ENCODE measurements at places on chromosomes 12 and 14. TPM values are rescaled to one million over a fixed set of nuclear protein-coding genes. Genes with fewer than 3 reads are reported as not detected.

GRCh38 chr12:127078577-127079350, 1188.2 kb upstream of the TMEM132C start:
- DNase-seq: no peak

Gene VRTN
- not detected for total RNA-seq

DNA sequence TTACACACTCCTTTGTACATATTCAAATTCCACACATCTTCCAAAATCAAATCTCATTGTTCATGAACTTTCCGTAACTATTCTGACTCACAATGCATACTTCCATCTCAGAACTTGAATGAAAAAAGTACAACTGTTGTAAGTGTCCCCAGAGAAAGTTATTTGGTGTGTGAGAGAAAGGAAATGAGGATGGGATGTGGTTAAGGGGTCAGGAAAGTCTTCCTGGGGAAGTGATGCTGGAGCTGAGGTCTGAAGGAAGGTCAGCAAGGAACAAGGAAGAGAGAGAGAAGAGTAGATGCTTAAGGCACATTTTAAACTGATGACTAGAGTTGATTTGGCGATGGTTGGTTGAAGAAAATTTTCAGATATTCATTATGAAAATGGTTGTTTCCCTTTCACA, 340.0 kb upstream of the STXBP6 start:
- no peak for DNase-seq

GRCh38 chr12:130709971-130710732, 5.9 kb downstream of the RIMBP2 start:
- DNase-seq: no peak

Gene GPR68
- total RNA-seq: 1.6 TPM

DNA sequence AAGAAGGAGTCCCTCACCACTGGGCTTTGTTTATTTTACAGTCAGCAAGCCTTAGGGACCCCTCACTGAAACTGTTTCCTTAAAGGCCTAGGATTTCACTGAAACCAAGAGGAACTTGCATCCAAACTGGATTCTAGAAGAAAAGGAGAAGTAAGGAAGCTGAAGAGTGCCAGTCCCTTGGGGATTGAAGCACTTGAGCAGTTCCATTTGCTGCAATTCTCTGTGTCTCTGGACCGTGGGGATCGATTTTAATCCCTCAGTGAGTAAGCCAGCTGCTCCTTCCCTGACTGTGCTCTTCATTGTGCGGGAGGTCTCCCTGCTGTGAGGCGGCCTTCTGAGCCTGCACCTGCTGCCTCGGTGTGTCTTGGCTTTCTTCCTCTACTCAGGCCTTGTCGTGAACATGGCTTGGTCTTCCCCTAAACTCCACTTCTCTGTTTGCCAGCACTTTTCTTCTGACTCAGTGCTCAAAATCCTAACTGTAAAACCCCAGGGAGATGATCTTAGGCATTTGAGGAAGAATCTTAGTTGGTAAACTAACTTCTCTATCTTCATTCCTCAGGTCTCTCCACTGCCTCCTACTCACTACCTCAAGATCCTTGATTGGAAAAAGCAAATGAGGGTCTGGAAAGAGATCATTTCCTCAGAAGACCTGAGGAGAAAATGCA, 132.6 kb downstream of the SLC38A6 start:
- no peak for DNase-seq

GRCh38 chr14:49959822-49960408, 67.0 kb downstream of the ARF6 start:
- no peak for DNase-seq

DNA sequence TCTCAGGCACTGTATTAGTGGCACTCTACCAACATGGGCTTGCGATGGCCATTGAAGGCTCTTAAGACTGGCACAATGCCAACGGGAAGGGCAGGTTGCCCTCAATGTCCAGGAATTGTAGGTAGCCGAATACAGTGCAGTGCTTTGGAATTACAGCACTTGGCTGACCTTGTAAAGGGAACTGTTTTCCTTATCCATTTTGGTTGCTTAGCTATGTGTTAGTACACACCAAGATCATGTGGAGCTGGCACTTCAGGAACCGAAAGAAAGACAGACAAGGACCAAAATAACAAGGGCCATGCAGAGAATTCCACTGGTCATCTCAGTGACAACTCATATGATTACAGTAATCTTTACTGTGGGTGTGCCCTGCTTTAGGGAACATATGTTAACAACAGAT, 72.7 kb downstream of the DYRK2 start:
- DNase-seq: no peak

DNA sequence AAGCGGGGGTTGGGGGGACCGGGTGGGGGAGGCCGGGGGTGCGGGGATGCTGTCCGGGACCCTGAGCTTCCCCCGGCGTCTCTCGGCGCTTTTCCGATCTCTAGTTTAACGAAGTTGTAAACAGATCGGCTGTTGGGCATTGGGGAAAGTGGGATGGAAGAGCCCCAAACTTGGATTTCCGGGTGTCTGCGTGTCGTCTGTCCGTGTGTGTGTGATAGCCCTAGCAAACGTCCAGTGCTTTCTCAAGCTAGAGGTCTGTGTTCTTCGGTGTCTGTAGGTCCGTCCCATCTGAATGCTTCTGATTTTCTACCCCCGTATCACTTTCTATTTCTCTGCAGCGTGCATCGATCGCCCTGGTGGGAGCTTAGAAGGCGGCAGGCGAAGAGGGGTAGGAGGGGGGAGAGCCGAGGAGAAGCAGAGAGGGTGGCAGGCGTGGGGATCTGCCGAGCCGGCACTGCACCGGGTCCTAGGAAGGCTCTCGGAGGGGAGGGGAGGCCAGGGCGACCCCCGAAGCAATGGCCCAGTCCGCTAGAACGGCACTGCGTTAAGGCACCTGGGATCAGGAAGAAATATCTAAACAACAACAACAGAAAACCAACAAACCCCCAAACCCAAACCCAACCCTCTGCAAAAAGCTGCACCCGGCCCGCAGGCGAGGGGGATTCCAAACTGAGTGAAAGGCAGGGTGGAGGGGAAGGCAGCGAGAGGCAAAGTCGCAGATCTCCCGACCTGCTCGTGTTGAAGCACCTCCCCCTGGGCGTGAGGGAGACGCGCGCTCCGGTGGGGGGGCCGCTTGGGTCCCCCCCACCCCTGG, 1.0 kb downstream of the KCNA1 start:
- DNase-seq: no peak

Gene SCN8A
- 1.5 TPM for total RNA-seq

DNA sequence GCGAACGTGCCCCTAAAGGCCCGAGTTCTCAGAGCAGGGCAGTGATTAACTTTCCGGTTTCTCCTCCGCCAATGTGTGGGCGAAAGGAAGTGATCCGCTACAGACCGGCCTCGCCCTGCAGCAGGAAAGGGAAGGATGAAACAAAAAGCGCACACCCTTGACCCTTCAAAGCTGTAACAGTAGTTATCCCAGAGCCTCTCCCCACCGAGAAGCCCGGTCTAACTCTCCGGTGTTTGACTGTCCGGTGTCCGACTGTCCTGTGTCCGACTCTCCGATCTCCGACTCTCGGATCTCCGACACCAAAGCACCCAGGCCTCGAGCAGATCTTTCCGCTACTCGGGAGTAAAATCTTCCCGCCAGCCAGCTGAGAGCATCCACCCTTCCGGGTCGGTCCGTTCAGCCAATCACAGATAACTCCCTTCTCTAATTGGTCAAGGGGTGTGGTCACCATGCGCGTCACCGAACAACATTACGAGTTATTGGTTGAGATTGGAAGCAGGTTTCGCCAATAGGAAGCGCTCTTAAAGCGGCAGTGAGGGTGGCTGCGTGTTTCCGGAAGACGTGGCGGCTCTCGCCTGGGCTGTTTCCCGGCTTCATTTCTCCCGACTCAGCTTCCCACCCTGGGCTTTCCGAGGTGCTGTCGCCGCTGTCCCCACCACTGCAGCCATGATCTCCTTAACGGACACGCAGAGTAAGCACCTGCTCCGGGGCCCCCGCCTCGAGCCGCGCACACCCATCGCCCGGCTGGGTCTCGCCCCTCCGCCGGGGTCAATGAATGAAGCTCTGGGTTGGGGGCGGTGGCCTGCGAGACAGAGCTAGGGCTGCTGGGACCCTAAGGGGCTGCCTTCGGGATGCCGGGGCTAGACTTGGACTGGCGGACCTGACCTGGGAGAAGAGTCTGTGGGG, at the start of the genes GOLT1B and RECQL:
TSS of gene GOLT1B (plus strand) at position 532 of the 906 bp plus-strand sequence. CDS start at position 667, 135 bp downstream.
TSS of gene RECQL (minus strand) at position 378 of the 906 bp plus-strand sequence. CDS start 2,065 bp downstream, outside the sequence.
- DNase-seq: peak; percentile 92

- DNase-seq: no peak
These were observed 6.0 kb downstream of the TMX1 start for GRCh38 chr14:51246032-51246431.

DNA sequence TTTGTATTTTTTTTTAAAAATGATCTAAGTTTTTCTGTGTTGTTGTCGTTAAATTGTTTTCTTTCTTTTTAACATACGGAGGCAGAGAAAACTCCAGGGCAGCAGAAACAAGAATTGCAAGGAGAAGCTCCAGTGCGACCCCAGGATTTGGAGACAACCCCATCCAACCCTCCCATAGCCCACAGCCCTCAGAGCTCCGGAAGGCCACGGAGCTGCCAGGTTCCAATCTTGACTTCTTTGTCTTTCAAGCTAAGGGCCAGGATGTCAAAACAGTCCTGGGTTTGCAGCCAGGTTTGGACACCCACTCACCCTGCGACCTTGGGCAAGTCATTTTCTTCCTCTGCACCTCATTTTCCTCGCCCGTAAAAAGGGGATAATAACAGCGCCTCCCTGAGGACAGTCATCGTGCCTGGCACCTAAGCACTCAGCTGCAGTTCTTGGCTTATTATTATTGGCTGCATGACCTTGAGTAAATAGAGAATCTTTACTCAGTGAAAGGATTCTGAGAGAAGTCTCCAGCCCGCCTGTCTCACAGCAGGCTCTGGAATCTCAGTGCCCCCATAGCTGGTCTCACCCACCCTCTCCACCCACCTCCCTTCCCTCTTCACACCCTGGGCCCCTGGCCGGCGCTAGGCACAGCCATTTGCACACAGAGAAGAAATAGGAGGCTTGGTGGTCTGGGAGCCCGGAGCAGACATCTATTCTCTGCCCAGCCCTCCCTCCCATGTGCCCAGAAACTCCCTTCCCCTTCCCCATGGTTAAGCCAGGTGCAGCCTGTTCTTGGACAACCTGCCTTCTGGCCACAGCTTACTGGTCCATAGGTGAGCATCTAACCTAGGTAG, 79.4 kb upstream of the BCL11B start:
- DNase-seq: no peak

Gene TSPAN8
- 76.1 TPM for total RNA-seq

DNA sequence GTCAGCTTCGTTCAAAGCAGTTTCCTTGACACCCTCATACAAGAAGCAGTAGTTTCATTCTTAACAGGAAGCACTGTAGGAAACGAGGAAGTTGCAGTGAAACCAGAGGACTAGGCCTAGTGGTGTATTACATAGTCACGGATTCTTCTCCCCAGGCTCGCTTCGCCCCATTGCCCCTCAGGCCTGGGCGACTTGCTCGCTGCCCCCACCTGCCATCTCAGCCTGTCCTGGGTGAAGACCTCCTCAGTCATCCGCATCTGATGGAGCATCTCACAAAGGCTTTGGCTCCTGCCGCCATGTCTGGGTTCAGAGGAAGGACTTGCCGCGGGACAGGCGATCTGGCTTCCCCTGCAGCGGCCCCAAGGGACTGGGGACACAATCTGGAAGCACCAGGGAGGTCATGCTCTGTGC, 93.5 kb downstream of the LMNTD1 start:
- no peak for DNase-seq

GRCh38 chr14:58133739-58134138, 18.3 kb downstream of the ARMH4 start:
- no peak for DNase-seq

Gene PCED1B
- 5.0 TPM for total RNA-seq

GRCh38 chr14:104252256-104253215, 114.1 kb downstream of the KIF26A start:
- no peak for DNase-seq

DNA sequence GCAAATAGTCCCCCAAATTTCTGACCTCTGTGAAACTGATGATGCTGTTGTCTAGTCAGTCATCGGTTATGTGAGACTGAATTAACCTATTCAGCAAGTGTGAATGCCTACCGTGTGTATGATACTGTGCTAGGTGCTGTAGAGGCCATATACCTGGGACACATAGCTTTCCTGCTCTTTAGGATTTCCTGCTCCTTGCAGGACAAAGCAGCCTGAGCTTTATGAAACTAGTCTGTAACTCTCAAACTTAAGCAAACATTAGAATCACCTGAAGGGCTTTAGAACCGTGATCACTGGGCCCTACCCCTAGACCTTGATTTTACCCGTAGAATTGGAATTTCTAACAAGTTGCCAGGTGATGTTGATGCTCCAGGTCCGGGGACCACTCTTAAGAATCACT, 6.9 kb downstream of the MARK3 start:
- no peak for DNase-seq
